Activated CD8-positive, alpha-beta memory T cell treated with anti-CD3 and anti-CD28 coated beads, Interleukin-2, amount 50 U/mL, for 4 hours (primary cell): ENCODE measurements at places on chromosomes 4 and X.

- DNase-seq, result peak; percentile 85
Measured at GRCh38 chr4:183471946-183472708, 27.7 kb downstream of the CDKN2AIP start.

DNA sequence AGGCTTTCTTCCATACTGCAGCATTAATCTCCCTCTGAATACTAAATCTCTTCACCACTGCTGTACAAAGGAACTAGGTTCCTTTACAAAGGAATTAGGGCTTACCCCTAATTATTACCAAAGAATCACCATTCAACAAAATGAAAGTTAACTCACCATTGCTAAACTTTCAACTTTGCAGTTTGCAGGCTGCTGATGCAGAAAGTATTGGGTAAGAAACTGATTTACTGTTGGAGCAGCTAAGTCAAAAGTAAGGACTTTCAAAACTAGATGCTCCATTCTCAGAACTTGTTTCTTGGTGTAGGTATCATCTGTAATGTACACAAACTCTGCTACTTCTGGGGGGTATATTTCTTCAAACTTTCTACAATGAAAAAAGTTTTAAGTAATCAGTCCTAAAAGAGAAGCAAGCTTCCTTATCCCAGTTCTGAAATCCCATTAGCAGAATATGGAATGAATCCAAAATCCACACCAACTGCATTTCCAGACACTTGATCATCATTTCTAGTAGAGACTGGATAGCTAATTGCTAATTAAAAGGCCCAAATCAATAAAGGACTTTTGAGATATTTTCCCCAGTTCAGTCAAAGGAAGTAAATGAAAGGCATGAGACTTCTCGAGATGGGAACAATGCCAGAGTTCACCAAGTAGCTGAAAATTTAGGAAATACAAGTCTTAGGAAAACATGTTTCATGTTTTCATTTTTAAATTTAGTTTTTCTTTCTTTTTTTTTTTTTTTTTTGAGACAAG is 4.3 kb downstream of the CCNA2 start:
- no peak for DNase-seq

- DNase-seq, result no peak
Measured at GRCh38 chr4:57854748-57855147, 744.6 kb upstream of the IGFBP7 start.

DNA sequence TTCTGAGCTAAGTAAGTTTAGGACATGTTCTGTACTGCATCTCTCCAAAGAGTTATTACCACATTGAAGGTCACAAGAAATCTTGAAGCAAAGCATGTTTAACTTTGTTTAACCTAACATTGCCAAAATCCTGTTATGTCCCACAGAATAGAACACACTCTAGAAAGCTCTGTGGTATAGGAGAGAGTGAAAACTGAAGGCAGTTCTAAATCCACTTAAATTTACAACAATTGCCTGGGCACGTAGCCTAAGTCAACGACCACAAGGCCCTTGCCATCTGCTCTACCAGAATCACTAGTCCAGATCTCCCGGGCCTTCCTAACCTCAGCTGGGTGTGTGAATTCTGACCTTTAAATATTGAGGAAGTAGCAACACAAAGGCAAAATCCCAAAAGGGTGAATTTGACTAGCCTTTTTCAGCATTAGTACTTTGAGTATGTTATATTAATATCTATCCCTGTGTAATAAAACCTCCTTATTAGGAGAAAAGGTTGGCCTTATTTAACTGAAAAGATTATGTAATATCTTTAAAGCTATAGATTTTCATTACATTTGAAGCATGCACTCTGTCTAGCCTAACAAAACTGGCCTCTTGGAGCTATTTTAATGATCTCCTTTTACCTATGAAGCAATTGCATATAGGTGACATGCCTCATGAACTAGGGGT is 4.5 kb upstream of the MAML3 start:
- DNase-seq, result no peak

DNA sequence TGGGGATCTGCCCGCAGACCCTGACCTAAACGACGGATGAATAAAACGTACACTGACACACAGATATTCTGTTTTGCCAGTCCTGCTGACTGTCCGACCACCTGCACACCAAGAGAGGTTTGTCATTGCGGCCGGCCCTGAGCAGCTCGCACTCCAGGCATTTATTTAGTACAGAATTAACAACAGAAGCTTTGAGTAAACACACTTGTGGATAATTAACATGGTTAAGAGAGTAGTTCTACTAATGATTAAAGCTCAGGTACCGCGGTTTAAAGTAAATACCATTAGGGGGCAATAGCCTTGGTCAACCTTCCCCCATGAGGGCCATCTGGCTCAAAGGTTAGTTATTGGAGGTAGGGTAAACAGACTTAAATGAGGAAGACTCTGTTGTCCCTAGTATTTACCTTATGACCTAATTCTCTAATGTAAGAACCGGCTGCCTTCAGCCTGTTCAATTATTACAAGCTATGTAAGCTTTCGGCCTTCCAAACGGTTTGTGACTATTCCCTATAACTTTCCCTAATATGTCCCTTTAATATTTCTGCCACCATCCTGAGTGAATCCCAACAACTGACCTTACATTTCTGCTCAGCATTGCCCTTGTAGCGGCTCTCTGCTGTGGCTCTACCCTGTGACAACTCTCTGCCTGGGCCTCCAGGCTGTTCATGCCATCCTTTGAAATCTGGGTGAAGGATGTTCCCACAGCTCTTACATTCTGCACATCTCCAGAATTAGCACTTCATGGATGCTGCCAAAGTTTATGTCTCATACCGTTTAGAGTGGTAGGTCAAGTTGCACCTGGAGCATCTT is 46.9 kb upstream of the SYTL5 start:
- DNase-seq, result no peak

GRCh38 chr4:93710101-93710846 is 118.3 kb upstream of the ATOH1 start:
- DNase-seq, result no peak

GRCh38 chr4:91298824-91299223 is 1004.9 kb upstream of the GRID2 start:
- no peak for DNase-seq

GRCh38 chr4:182937268-182938204 is 20.4 kb upstream of the DCTD start:
- DNase-seq, result no peak
